ENCODE measurements at places on chromosomes 2 and 18.

DNA sequence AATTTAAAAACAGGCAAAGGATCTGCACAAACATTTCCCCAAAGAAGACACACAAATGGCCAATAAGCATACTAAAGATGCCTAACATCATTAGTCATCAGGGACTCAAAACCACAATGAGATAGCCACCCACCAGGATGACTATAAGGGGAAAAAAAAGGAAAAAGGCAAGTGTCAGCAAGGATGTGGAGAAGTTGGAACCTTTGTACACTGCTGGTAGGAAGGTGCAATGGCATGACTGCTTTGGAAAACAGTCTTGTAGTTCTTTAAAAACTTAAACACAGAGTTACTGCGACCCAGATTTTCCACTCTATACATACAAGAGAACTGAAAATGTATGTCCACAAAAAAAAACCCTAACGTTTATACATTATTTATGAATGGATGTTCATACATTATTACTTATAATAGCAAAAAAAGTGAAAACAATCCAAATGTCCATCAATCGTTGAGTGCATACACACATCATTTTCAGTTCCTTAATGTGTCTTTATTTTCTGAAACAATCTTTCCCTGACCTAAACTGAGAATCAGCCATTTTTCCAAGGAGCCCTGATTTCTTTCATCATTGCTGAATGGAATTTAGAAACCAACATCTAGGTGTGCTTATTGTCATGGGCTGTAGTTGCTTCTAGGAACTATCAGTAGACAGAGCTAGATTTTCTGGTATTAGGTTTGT is 64.7 kb upstream of the TLK1 start:
- H3K27me3 ChIP-seq = no peaks in the 10 kb centered on the region
- no peaks in the 10 kb centered on the region for H3K36me3 ChIP-seq
- DNase-seq = no peak
- no peak overlapping the region for H3K4me3 ChIP-seq

DNA sequence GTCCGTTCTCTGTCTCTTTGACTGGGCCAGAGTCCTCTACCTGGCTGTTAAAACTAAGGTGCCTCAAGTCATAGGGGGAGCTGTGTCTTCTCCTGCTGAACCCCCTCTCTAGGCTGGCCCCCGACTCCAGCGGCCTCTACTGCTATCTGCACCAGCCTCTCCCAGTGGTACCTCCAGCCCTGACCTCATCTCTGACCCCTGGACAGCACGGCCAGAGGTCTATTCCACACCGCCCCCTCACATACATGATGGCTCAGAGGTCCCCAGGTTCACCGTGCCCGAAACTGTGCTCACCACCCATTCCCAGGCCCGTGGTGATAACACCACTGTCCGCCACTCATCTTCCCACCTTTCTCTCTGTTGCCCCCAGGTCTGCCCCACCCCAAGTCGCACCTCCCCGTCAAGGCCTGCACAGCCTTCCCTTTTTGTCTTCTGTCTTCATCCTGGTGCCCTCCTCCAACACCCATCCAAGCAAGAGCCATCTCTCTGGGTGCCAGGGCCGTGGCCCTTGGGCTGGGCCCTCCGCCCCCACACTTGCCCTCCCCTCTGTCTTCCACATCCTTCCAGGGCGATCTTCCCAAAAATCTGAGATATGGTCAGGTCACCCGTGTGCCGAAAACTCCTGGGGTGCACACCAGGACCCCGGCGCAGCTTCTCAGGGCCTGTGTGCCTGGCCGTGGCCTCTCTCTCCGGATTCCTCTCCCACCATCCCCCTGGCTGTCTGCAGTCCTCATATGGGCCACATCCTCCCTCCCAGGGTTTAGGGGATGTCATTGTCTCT is 134.4 kb upstream of the ID2 start:
- no peak overlapping the region for H3K4me3 ChIP-seq
- peaks cover 22% of the 10 kb centered on the region for H3K4me1 ChIP-seq
- no peaks in the 10 kb centered on the region for H3K36me3 ChIP-seq
- H3K27ac ChIP-seq = no peak overlapping the region
- no peaks in the 10 kb centered on the region for H3K27me3 ChIP-seq

DNA sequence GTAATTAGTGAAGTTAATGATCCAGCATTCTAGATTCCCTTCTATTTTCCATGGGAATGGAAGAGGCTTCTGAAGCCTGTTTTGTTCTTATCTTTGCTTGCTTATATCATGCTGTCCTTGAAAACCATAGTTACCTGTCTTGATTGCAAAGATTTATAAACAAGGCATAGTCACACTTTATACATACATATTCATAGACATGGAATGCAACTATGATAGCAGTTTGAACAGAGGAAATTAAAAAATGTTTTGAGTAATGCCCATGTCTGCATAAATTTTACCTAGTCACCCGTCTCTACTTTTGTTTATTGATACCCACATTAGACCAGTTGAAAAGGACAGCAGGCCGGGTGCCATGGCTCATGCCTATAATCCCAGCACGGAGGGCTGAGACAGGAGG is 289.0 kb downstream of the PTPRM start:
- H3K27me3 ChIP-seq = no peaks in the 10 kb centered on the region
- no peaks in the 10 kb centered on the region for H3K4me1 ChIP-seq
- no peak overlapping the region for H3K4me3 ChIP-seq
- DNase-seq = no peak
- H3K36me3 ChIP-seq = no peaks in the 10 kb centered on the region

- no peak overlapping the region for H3K4me3 ChIP-seq
- H3K27me3 ChIP-seq = no peaks in the 10 kb centered on the region
- DNase-seq = no peak
- no peaks in the 10 kb centered on the region for H3K36me3 ChIP-seq
These were observed 172.9 kb upstream of the SETBP1 start for GRCh38 chr18:44507729-44508325.

All from tibial nerve (tissue), 4 donors.